ENCODE measurements at places on chromosomes 5 and 9.

- DNase-seq: no peak
Measured at GRCh38 chr9:88182501-88182900, 44.2 kb upstream of the SPATA31C2 start.

DNA sequence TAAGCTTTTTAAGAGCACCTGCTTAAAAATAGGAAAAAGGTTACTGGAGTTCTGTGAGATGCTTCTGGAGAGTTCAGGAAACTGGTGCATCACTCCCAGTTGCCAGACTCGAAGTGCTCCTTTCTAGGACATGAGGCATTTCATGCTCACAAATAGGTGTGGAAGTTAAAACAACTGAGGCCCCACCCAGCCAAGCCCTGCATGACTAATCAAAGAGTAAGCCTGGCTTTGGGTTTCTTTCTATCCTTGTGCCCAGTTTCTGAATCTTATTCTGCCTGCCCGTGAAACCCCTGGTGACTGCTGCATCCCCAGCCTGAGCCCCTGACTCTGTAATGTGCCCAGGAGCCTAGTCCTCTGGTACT lies 7.7 kb downstream of the SPINK9 start:
- no peak for DNase-seq

- no peak for DNase-seq
Measured at GRCh38 chr5:158998793-158999325, 100.9 kb downstream of the EBF1 start.

GRCh38 chr9:14846871-14847311 lies 63.3 kb downstream of the FREM1 start:
- DNase-seq: peak; percentile 25

DNA sequence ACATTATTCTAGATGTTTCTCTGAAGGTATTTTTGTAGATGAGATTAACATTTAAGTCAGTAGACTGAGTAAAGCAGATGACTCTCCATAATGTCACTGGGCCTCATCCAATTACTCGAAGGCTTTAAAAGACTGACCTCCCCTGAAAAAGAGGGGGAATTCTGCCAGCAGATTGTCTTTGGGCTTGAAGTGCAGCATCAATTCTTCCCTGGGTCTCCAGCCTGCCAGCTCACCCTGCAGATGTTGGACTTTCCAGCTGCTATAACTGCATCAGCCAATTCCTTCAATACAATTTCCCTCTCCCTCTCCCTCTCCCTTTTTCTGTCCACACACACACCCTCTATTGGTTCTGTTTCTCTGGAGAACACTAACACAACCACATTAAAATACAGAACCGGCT lies 472.8 kb downstream of the SPOCK1 start:
- DNase-seq: no peak

DNA sequence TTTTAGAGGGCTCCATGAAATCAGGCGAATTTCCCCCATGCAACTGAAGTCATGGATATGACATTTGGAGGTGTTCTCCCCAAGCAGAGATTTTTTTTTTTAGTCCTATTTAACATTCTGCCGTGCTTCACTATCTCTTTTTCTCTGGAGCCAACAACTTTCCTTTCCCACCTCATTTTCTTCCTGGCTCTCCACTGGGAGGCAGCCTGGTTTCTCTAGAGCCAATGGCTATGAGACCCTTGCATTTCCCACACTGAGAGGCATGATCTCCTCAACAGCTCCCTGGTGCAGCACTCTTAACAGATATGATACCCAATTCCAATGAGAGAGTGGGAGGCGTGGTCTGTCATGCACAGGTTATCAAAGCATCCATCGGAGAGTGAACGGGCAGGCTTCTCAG lies 310.8 kb downstream of the DRD1 start:
- no peak for DNase-seq

GRCh38 chr5:137838976-137839375 lies 28.7 kb upstream of the MYOT start:
- no peak for DNase-seq

- peak; percentile 8 for DNase-seq
Measured at GRCh38 chr5:102119252-102119651, 176.8 kb downstream of the SLCO4C1 start.

DNA sequence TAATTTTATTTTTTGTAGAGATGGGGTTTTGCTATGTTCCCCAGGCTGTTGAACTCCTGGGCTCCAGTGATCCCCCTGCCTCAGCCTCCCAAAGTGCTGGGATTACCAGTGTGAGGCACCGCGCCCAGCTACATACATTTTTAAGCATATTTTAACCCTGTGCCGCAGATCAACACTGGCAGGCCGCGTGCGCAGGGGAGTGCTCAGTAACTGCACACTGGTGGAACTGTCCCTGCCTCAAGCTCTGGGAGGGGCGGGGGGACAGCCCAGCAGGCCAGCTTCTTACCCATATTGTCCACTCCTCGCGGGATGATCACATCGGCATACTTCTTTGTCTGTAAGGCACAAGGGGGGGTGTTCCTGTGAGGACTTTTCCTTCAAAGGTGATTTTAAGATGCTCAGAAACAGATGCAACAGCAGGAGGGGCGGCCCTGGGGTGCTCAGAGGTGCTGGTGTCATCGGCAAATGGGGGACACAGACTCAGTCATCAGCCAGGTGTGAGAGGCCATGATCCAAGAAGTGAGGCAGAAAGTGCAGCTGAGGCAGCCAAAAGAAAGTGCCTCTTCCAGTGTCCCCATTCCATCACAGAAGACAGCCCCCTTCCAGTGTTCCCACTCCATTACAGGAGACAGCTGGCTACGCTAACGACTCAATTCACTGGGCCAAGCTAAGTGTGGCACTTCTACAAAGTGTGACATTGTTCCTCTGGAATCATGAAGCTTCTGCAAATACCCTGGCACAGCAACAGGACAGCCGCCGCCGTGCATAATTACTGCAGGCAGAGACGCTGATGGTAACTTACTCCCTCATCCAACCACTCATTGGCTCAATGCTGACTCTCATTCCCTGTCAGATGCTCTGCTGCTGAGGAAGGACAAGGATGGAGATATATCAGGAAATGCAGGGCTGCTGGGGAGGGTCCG lies 5.2 kb downstream of the UCK1 start:
- DNase-seq: no peak

DNA sequence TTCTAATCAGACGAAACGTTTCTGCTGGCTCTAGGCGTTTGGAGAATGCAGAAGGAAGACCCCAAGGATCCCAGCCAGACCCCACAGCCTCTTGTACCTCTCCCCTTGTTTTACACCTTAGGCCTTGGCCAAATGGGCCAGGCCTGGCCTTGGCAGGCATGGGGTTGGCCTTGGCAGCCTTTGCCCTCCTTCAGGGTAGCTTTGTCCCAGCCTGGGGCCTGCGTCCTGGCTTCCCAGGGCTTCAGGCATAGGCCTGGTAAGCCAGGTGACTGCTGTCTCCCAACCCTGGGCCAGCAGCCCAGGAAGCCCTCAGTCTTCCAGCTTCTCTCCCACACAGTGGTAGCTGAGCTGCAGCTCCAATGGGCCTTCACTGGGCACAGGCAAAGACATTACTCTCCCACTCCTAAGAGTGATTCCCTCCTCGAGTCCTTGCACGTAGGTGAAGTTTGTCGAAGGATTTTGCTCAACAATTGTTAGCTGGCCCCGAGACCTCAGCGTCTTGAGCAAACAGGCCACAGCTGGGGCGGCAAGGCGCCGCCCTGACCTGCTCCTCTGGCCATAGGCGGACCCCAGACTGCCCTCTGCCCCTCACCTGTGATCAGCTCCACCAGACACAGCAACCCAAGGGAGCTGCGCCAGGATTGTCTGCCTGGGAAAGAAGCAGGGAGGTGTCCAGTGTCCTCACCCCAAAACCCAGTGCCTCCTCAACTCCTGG lies 1.1 kb upstream of the PITX1 start:
- DNase-seq: no peak

All from Kasumi-1 (cell line).